ENCODE measurements at places on chromosomes 6 and 20.

GRCh38 chr6:169701311-169701953 is 397 bp downstream of the WDR27 start:
- no peak for DNase-seq

- no peak for DNase-seq
These were observed 2.1 kb downstream of the TAAR5 start for GRCh38 chr6:132587424-132587823.

- no peak for DNase-seq
These were observed 11.5 kb upstream of the EEF1A1 start for GRCh38 chr6:73532293-73532692.

DNA sequence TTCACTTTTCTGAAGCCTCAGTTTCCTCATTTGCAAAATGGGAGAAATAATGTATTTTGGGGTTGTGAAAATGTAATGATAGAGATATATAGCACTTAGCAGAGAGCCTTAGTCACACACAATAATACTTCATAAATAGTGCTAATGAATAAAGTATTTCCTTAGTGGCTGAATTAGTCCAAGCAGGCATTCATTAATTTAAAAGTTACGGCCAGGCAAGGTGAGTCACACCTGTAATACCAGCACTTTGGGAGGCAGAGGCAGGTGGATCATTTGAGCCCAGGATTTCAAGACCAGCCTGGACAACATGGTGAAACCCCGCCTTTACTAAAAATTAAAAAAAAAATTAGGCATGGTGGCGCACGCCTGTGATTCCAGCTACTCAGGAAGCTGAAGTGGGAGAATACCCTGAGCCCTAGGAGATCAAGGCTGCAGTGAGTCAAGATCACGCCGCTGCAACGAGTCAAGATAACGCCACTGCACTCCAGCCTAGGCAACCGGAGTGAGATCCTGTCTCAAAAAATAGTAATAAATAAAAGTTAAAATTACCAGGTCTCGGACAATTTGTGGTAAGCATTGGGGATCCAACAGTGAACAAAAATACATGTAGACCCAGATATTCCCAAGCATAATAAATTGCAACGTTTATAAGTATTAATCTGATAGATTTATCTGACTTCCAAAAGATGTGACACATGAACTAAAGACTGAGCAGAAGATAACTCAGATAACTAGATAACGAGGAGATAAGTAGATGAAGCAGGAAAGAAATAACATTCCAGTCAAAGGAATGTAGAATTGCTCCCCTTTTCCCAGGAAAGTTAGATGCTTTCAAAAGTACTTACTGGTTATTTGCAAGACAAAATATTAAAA is 2.1 kb upstream of the IBTK start:
- no peak for DNase-seq

GRCh38 chr6:125781314-125781868 is 9.4 kb upstream of the NCOA7 start:
- no peak for DNase-seq

- DNase-seq, result no peak
These were observed 490.6 kb downstream of the DHX35 start for GRCh38 chr20:39452583-39453340.

GRCh38 chr6:27168586-27169443 is 78.7 kb upstream of the PRSS16 start:
- no peak for DNase-seq

- no peak for DNase-seq
These were observed 32.5 kb downstream of the RIPOR3 start for GRCh38 chr20:50658804-50659380.

GRCh38 chr6:148085631-148086331 is 256.9 kb upstream of the SASH1 start:
- no peak for DNase-seq

GRCh38 chr6:89364586-89364985 is 12.1 kb upstream of the UBE2J1 start:
- no peak for DNase-seq

DNA sequence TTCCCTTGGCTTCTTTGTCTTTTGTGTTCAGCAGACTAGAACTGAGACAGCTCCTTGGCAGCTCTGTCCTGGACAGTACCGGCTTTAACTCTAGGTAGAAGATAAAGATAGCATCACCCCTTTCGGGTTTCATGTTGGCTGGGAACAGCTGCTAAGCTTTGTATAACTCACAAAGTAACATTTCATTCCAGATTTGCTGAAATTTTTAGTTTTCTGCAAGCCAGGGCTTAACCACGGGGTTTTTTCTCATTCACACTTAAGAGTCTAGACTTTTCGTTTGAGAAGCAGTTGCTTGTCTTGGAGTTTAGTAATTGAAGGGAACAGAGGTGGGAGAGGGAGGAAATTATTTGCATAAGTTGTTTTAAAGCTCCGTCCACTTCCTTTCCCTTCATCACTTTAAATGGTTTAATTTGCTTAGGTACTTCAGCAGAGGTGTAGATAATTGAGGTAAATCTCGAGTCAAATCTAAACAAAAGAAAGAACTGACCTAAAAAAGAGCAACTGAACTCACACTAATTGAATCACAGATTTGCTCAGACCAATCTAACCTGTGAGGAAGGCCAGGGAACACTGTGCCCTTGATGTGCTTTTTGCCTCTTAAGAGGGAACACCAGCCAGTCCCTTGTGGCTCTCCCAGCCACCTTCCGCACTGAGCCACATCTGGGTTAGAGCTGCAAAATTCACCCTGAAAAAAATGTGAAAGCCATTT is 48.3 kb downstream of the RREB1 start:
- DNase-seq, result no peak

- DNase-seq, result no peak
These were observed 24.7 kb downstream of the KCNK17 start for GRCh38 chr6:39289490-39289889.

DNA sequence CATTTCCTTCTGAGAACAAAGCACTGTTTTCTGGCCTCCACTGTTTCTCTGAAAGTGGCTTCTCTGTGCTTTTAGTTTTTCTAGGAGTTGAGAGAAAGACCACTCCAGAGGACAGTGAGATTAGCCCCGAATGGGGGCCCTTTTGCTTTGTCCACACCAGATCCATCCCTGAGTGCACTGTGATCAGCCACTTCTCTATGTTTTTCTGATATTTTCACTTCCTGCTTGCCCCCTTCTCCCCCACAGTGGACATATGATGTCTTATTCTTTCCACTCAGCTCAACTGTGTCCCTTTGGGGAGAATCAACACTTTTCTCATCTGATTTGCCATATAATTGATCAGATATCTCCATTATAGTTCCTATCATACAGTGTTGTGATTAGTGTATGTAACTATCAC is 35.6 kb upstream of the HIVEP1 start:
- no peak for DNase-seq

DNA sequence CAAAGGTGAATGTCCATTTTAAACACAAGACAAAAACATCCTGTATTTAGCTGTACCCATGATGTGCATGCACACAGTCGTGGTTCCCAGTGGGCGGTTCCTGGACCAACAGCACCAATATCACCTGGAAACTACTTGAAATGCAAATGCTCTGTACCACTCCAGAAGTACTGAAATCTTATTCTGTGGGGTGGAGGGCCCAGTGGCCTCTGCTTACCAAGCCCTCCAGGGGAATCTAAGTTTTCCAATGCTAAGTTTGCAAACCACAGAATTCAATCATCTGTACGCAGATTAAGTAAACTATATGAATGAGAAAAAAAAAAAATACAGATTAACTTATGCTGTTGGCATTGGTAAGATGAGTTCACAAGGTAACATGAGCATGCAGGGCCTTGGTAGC is 14.1 kb downstream of the TRMT6 start:
- DNase-seq, result no peak

- no peak for DNase-seq
These were observed 5.0 kb downstream of the PCMT1 start for GRCh38 chr6:149754548-149754947.

DNA sequence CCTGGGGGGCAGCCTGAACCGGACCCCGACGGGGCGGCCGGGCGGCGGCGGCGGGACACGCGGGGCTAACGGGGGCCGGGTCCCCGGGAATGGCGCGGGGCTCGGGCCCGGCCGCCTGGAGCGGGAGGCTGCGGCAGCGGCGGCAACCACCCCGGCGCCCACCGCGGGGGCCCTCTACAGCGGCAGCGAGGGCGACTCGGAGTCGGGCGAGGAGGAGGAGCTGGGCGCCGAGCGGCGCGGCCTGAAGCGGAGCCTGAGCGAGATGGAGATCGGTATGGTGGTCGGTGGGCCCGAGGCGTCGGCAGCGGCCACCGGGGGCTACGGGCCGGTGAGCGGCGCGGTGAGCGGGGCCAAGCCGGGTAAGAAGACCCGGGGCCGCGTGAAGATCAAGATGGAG is 636 bp downstream of the SRF start:
- no peak for DNase-seq

GRCh38 chr6:35477551-35478179 is 9.5 kb downstream of the RPL10A start:
- DNase-seq, result no peak

GRCh38 chr6:87658516-87658915 is 43.5 kb downstream of the AKIRIN2 start:
- no peak for DNase-seq

DNA sequence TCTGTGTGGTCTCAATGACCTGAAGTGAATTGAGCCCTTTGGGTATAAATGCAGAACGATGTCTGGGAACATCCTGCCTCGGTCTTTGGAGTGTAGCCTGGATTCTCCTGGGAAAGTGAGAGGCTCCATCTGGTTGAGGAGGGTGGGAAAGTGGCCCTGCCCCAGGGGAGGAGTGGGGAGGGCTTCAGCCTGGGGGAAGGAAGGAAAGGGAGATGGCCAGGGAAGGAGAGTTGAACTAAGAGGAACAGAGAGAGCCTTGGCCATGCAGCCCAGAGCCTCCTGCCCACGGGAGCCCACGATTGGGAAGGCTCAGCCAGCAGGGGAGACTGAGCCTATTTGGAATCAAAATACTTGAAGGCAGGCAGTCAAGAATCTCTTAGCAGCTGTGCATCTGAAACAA is 2.3 kb upstream of the EPB41L1 start:
- DNase-seq, result no peak

GRCh38 chr6:80005406-80005805 is 957 bp downstream of the TTK start:
- DNase-seq, result no peak

- no peak for DNase-seq
These were observed 240.9 kb upstream of the BTBD3 start for GRCh38 chr20:11676630-11677287.

DNA sequence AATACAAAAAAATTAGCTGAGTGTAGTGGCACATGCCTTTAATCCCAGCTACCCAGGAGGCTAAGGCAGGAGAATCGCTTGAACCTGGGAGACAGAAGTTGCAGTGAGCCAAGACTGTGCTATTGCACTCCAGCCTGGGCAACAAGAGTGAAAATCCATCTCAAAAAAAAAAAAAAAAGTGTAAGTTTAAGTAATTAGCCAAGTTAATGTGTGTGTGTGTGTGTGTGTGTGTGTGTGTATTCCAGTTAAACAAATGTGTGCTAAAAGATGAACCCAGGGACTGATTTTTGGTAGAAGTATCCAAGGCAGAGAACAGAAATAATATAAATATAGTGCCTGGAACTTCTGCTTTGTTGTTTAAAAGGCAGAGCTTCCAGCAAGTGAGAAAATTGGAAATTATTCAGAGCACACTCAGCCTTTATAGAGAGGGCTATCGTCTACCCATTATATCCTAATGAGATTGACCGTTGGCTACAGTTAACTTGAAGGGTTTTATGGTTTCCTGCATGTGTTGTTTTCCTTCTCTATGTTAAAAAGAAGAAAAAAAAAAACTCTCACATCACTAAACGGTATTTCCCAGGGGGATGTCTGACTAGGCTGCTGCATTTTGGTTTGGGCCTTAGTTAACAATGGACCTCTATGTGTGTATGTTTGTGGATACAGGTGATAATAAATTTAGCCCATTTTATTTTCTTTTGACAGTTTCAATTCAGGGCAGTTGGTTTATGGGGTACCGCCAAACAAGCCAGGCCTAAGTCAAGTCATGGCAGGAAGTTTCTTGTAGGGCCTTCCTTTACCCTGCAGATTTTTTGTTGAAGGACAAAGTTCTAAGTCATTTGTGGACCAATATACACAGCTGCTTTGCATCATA is 9.8 kb downstream of the SOX4 start:
- no peak for DNase-seq

DNA sequence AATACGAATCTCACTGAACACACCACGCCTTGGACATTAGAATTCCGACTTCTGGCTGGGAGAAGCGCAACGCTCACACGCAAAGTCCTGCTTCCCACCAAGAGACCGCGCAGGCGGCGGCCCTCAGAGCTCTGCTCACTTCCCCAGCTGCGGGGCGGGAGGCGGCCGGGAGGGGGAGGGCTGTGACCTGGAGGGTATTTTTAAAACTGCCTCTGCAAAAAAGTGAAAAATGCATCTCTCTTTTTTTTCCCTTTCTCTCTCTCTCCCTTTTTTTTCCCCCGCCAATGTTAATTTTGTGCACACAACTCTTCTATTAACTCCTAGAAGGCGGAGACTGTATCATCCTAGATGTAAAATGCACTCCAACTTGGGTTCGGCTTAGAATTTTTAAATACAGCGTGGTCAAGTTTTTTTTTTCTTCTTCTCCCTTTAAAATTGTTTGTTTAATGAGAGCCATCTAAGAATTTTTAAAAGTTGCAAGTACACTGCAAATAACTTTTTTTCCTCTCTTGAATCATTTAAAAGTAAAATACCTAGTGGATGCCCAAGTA is 66.4 kb downstream of the STX11 start:
- peak; percentile 33 for DNase-seq

- DNase-seq, result no peak
These were observed 10.2 kb downstream of the SMPDL3A start for GRCh38 chr6:122799140-122799745.

DNA sequence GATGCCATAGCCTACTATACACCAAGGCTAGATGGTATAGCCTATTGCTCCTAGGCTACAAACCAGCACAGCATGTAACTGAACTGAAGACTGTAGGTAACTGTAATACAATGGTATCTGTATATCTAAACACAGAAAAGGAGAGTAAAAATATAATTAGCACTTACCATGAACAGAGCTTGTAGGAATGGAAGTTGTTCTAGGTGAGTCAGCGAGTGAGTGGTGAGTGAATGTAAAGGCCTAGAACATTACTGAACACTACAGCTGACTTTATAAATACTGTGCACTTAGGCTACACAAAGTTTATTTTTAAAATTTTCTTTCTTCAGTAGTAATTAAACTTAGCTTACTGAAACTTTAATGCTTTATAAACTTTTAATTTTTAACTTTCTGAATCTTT is 129.5 kb downstream of the BTBD9 start:
- DNase-seq, result no peak

GRCh38 chr6:33620856-33621710 is at the start of gene ITPR3:
TSS of gene ITPR3 (plus strand) at chr6:33621322. CDS start at chr6:33621603, 281 bp downstream.
- DNase-seq, result no peak

All from esophagus squamous epithelium (tissue), 5 donors.